ENCODE measurements at places on chromosomes 3 and 15.

GRCh38 chr15:94061041-94061440 lies 170.3 kb upstream of the MCTP2 start:
- no peak for DNase-seq

- no peak for DNase-seq
Observed at GRCh38 chr3:11703146-11703545, 59.4 kb upstream of the VGLL4 start.

- DNase-seq: no peak
Observed at GRCh38 chr3:29406291-29406832, 125.5 kb downstream of the RBMS3 start.

DNA sequence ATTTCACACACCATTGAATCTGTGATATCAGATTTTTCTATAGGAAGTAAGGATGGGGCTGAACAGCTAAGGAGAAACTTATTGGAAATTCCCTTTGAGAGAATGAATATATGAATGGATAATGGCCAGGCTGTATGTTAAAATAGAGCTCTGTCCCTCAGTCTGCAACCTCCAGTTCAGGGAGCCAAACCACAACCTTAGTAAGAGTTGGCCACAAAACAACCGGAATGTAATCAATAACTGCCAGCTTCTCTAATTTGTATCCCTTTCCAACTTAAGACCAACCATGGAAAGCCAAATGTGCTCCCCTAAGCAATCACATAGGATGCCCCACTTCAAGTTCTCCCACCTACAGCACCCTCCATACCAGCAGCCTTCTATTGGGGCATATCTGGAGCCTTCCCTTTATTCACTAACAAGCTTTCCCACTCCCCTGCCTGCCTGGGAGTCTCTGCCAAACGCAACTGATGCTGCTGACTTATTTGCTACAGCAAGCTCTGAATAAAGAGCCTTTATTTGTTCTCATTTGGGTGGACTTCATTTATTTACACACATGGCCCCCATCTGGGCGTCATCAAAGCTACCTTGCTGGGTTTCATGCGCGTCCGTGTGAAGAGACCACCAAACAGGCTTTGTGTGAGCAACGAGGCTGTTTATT lies 75.4 kb upstream of the LARS2 start:
- no peak for DNase-seq

GRCh38 chr3:107683447-107683846 lies 160.7 kb downstream of the BBX start:
- DNase-seq: no peak

DNA sequence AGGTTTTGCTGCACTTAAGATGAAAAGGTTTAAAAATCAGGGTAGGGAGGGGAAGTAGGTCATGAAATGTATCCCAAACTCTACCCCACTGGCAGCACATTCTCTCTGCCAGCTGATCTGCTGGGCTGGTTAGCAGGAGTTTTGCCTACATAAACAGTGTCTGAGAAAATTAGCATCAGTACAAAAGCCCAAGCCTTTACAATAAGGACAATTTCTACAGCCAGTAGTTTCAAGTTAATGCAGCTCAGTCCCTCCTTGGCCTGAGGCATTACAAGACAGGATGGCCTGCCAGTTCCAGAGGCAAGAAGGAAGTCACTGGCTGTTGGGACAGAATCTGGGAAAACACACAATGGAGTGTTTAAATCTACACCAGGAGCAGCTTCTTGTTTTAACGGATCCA lies 32.8 kb downstream of the NCEH1 start:
- no peak for DNase-seq

DNA sequence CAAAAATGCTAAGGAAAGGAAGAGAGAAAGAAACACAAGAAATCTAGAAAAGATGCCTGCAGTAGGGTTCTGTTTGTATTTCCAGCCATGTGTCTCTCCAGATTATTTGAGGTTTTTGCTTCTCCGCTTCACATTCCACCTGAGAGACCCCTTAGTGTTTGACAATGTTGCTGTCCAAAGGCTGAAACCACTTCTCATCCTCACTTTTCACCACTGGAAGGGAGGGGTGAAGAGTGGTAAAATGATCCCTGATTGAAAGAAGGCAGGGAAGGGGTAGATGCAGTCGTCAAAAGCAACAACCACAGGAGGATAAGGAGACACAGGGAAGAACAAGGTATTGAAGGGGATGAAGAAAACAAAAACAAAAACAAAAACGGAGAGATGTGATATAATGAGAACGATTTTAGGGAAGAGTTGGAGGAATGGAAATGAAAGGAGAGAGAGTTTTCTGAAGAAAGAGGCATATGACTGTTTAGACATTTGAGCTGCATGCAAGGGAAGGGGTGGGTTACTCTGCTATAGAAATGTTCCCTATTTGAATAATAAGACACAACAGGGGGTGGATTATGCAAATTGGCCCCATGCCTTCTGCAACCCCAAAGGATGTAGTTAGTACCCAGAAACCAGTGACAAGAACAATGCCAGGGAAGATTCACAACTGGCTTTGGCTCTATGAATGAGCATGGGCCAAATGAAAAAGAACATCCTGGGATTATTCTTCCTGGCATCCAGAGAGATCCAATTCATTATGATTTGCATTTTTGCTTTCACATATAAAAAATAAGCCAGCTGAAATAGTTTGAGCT lies 235.9 kb downstream of the GAP43 start:
- no peak for DNase-seq

- no peak for DNase-seq
Observed at GRCh38 chr3:116198087-116198486, 247.2 kb downstream of the LSAMP start.

- DNase-seq: no peak
Observed at GRCh38 chr3:186414735-186415419, 52.8 kb upstream of the DGKG start.

DNA sequence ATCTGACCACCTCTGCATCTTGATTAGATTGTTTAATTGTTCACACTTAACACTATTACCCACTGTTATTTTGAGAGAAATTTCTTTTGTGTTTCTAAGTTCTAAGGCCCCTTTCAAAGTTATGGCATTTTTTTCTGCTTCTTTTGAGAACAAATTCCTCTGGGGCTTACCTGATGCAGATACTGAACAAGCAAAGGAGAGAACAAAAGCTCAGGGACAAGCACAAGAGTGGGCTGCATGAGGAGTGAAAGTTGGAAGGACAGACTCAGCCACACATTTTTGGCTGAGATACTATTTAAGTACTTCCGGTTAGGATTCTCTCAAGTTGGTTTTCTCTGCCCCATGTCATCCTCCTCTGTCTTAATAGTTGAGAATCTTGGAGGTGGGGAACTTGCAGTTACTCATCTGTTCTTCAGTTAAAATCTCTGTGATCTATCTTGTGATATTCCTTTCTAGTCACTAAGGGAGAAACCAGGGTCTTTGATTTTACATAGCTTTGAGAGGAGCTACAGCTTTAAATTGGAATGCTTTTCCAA lies 54.7 kb downstream of the CMTM6 start:
- DNase-seq: no peak

DNA sequence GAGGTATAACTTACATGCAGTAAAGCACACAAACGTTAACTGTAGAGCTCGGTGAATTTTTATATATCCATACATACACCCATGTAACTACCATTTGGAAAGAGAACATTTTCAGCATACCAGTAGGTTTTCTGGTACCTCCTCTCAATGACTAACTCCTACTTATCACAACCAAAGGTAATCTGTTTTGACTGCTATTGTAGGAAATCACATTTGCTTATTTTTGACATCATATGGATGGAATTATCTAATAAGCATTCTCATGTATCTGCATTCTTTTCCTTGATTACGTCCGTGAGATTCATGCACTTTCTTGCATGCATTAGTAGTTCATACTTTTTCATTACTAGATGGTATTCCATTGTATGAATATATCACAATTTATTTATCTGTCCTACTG lies 76.8 kb downstream of the CSNK1G1 start:
- DNase-seq: no peak

GRCh38 chr15:81905889-81906288 lies 139.9 kb downstream of the MEX3B start:
- DNase-seq: no peak

- DNase-seq: no peak
Observed at GRCh38 chr3:100563228-100563627, 46.2 kb upstream of the ADGRG7 start.

- DNase-seq: no peak
Observed at GRCh38 chr3:189995129-189995528, 125.6 kb downstream of the P3H2 start.

GRCh38 chr3:8319935-8320634 lies 181.5 kb upstream of the LMCD1 start:
- DNase-seq: no peak

GRCh38 chr3:126495786-126496185 lies 20.1 kb upstream of the ZXDC start:
- DNase-seq: no peak

DNA sequence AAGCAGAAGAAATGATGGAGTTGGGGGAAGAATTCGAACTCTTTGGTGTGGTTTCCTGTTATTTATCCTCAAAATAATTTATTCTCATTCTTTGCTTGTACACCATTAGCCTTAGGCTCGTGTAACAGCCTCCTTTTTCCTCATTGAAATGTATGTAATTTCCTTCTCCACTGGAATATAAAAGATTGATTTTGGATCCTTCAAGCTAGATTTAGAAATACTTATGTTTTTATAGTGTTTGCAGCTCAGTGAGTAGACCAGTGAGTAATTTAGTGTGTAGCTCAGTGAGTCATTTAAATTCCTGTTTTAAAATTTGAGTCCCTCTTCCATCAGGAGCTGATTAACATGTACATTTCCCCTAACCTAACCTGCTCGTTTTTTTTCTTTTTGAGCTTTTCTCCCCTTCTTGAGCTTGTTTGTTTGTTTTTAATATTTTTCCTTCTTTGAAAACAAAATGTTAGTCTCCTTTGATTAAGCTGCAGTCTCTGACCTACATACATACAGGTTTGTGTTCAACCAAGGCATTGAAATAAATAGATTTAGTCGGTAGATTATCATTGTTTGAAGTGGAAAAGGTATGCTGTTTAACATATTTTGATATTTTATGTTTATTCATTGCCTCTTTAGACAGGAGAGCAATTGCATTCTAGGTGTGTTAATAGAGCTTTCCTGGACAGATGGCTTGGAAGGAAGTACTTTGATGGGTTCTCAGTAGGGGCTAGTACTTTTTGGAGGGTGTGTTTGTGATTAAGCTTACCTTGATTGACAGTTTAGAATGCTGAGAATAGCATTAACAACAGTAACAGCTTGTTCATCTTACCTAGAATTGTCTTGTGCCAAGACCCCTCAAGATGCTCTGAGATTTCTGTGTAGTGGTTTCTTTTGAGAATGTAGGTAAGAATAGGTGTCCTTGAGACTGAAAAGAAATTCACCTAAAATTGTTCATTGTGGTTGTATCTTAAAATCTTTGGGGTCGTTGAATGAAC lies 5.9 kb downstream of the USP3 start:
- DNase-seq: no peak

GRCh38 chr15:58260725-58261267 lies 122.6 kb downstream of the AQP9 start:
- no peak for DNase-seq

DNA sequence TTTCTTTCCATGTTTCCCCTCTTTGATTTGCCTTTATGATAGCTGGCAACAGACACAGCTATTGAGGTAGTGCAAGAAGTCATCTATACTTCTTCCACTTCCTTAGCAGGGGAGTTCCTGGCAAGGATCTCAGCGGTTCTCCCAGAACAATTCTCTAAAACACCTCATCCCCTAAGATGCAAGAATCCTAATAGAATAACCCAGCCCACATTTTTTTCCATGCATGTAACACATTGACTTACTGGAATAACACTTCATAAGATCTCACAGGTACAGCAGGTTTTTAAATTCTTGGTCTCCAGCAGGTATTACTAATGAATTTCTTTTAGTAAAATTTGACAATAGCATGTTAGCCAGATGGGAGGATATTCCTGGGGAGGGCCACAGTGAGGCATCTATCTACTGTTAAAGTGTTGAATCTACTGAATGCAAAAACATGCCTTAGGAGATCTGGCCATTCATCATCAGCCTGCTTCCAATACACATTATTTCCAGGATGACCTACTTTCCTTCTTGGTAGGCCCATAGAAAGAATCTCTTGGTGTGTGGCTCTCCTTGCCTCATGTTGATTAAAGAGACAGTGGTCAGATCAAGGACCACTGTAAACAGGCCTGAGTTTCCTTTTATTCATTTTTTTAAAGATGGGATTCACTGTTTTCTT lies 78.5 kb downstream of the RAD18 start:
- no peak for DNase-seq

GRCh38 chr3:88775026-88775690 lies 332.3 kb upstream of the EPHA3 start:
- no peak for DNase-seq

DNA sequence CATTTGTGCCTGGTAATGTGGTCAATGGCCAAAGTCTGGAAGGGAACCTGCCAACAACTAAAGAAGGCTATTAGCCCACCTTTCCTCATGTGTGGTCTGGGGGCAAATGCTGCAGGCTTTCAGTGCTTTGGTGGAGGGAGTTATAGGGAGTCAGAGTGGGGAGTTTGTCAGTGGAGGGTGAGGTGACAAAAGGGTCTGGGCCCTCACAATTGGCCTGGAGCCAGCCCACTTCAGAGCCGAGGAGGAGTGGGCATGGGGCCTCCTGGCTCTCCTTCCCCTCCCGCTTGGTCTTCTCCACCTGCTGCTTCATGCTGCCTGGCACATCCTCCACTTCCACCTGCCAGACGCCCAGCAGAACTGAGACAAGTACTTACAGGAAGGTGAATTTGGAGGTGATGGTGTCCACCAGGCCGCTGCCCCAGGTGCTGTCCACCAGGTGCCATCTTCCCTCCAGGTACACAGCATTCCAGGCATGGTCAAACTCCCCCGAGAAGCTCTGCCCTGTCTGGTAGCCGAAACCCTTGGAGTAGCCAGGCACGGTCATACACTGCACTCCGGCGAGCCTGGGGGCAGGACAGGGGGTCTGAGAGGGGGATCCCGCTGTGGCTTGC lies 40.9 kb downstream of the KY start:
- DNase-seq: no peak

GRCh38 chr3:123239756-123240155 lies 38.0 kb downstream of the SEC22A start:
- DNase-seq: no peak

GRCh38 chr3:59540696-59541095 lies 490.9 kb upstream of the CFAP20DC start:
- no peak for DNase-seq

All from activated CD4-positive, alpha-beta T cell treated with anti-CD3 and anti-CD28 coated beads, Interleukin-2, amount 50 U/mL, for 24 hours (primary cell).